Sigmoid colon (tissue), 7 donors: ENCODE measurements at places on chromosomes 1 and 21. TPM values are rescaled to one million over a fixed set of nuclear protein-coding genes. Genes with fewer than 3 reads are reported as not detected.

DNA sequence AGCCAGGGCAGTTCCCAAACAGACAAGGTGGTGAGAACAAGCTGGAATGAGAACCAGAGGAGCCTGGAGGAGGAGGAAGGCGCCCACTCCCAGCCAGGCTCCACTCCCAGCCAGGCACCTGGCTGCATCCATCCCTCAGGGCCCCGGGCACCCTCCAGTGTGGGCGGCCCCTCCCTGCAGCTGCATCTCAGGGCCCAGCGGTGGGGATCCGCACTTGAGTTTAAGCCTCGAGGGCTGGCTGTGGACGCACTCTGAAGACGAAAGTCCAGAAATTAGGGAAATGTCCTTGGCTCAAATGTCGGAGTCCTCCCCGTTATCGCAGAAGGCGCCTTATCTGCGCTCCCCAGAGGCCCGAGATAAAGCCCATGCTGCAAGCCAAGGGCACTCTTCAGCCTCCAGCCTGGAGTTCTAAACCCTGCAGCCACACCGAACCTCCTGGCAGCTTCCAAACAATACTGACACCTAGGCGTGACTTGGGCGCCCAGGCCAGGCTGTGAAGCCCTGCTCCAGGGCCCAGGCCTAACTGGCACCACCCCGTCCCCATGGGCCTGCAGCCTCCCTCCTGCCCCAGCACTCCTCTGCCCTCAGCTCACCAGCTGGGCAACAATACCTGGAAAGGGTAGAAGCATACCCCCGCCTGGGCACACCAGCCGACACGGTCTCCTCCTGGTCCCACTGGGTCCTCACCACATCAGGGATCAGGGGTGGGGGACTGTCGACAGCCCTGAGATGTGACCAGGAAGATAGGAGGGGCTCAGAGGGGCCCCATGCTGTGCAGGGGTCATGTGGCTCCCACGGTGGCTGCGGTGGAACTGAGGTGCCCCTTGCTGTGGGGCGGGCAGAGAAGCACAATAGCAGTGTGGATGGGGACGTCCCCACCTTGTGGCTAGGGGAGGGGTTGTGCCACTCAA is 184.8 kb upstream of the VAMP3 start:
- H3K4me1 ChIP-seq: no peaks in the 10 kb centered on the region
- H3K4me3 ChIP-seq: no peak overlapping the region
- H3K27ac ChIP-seq: no peak overlapping the region

DNA sequence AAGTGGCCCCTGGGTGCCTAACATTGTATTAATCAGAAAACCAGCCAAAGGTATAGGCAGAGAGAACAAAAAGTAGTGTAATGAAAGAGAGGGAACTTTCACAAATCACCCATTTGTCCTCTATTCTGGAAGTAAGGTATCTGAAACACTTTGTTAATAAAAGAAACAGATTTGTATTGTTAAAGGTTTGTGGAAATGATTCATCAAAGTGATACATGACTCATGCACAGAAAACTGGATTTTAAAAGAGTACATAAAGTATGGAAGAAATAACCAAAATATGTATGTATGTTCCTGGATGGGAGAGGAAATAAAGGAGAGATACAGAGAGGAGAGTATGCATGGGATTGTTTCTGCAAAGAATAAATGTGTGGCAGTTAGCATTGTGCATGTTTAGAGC is 126.8 kb downstream of the RGS21 start:
- no peaks in the 10 kb centered on the region for H3K27me3 ChIP-seq
- H3K4me3 ChIP-seq: no peak overlapping the region
- DNase-seq: no peak
- no peaks in the 10 kb centered on the region for H3K36me3 ChIP-seq

DNA sequence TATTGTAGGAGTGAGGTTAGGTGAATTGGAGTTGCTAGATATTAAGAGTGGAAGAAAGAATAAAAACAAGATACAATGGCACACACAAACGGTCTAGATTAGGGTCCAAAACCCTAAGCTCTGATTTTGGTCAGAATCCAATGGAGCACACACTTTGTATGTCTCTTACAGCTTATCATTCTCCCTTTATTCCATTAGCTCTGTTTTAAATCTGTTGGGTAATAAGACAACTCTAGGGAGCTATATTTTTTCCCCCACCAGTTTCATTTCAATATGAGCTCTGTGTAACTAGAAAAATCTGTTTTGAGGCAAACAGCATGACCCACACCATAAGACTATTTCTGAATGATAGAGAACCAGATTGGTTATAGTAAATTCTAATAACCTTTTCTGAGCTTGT is 465.6 kb downstream of the ADGRL2 start:
- no peak for DNase-seq
- no peak overlapping the region for H3K27ac ChIP-seq
- H3K36me3 ChIP-seq: no peaks in the 10 kb centered on the region
- no peaks in the 10 kb centered on the region for H3K27me3 ChIP-seq
- H3K4me3 ChIP-seq: no peak overlapping the region

- H3K27me3 ChIP-seq: peaks cover 52% of the 10 kb centered on the region
- no peak for DNase-seq
- H3K4me1 ChIP-seq: peaks cover 10% of the 10 kb centered on the region
- no peaks in the 10 kb centered on the region for H3K36me3 ChIP-seq
- H3K4me3 ChIP-seq: no peak overlapping the region
Measured at GRCh38 chr1:151828921-151829320, 2.7 kb downstream of the RORC start.

CD2 gene
- total RNA-seq: 1.8 TPM

FAM72C gene
- not detected for total RNA-seq

TRABD2B gene
- 1.4 TPM for total RNA-seq
